CD4-positive, alpha-beta T cell treated with Interleukin-15 for 4 hours (primary cell): ENCODE measurements at places on chromosomes 1 and 21.
A peak's percentile ranks its signal among the peaks of the same experiment; 100 is the strongest.

GRCh38 chr1:231625975-231626534 lies 535 bp upstream of the DISC1 start:
- DNase-seq, result no peak

DNA sequence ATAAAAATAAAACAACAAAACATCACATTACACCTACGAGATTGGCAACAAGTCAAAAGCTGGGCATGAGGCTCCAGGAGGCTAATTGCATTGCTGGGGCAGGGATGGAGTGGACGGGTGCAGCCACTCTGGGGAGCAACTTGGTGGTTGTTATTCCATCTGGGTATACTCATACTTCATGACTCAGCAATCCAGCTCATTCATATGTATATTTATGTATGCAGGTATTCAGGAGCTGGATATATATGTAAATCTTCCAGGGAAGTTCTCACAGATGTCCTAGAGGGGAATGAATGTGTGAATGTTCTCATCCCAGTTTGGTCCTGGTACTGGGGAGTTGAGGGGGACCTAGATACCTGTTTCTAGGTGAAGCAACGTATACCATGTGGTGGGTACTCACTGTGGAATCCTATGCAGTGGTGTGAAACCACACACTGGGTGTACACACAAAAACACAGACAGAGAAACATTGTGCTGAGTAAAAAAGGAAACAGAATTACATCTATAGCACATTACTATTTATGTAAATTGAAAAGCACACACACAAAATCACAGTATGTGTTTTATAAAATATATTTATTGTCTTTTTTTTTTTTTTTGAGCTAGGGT lies 79.7 kb upstream of the RAB4A start:
- DNase-seq, result no peak

DNA sequence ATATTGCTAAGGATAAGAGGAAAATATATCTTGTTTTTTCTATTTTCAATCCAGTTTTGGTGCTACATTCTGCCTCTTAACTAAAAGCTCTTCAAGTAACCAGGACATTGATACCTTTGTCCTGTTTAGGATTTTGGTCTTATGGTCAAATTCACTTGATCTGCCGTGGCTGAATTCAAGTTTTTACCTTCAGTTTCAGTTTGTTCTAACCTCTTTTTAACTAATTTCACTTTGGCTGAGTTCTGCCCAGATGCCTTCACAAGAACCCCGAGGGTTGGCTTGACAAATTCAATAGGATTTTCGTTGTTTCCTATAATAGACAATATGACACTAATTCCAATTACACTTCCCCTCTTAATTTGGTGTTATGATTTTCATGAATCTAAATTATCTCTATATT lies 84.5 kb upstream of the C1orf21 start:
- no peak for DNase-seq

- DNase-seq, result no peak
Measured at GRCh38 chr1:29121516-29121935, 2.2 kb downstream of the TMEM200B start.

- DNase-seq, result no peak
Measured at GRCh38 chr1:153929981-153930948, 7.5 kb upstream of the GATAD2B start.

GRCh38 chr21:35390013-35390776 lies 341.1 kb upstream of the RUNX1 start:
- DNase-seq, result no peak

- DNase-seq, result no peak
Measured at GRCh38 chr1:162882248-162882674, 21.3 kb upstream of the CCDC190 start.

DNA sequence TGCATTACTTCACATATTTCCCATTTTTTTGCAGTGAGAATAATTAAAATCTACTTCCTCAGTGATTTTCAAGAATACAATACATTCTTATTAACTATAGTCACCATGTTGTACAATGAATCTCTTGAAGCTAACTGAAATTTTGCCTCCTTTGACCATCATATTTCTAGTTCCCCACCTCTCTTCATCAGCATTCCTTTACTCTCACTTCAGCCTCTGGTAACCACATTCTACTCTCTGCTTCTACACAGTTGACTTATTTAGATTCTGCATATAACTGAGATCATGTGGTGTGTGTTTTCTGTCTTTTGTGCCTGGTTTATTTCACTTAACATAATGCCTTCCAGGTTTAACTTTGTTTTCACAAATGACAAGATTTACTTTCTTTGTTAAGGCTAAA lies 304.4 kb upstream of the LYPLAL1 start:
- no peak for DNase-seq

GRCh38 chr1:89821322-89822108 lies 683 bp downstream of the LRRC8D start:
- DNase-seq, result peak; percentile 35

- peak; percentile 4 for DNase-seq
Measured at GRCh38 chr1:226185141-226186036, 1.2 kb downstream of the ACBD3 start.

DNA sequence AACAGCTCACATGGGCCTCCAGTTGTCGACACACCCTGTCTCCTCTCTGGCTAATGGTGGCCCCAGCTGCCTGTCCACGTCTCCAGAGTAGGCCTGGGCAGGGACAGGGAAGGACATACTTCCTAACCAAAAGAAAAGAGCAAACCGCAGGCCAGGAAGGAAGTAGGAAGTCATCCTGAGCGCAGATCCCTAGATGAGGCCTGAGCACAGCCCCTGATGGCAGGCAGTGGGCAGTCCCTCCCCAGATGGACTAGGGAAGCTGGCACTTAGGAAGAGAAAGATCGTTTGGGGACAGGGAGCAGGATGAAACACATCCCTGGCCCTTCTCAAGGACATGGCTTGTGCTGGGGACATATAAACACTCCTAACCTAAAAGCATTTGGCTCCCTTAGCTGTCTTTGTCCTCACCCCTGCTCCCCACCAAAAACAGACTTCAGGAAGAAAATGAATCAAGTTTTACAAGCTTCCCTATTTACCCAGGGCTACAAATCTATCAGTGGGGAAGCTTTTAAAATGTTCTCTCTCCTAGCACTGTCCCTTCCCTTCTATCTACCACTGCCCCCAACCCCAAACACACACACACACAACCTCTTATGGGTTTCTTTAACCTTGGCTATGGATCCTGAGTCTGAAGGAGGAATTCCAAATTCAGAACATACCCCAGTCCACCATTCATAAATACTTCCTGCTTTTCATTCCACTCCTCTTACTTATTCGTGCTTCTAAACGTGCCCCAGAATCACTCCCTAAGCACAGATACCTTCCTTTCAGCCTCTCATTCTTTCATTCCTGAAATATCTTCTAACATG lies 21.1 kb downstream of the SSBP3 start:
- no peak for DNase-seq

DNA sequence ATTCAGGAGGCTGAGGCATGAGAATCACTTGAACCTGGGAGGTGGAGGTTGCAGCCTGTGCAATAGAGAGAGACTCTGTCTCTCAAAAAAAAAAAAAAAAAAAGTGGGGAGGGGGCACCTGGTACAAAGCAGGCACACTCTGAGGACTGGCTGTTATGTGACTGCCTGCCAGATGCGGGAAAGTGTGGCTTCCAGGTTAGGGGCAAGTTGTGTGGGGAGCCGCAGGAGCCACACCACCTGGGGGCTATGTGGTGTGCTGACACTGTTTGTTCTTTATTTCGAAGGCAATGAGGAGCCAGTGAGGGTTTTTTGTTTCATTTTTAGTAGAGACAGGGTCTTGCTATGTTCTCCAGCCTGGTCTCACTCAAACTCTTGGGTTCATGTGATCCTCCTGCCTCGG lies 5.7 kb downstream of the THEMIS2 start:
- no peak for DNase-seq

- no peak for DNase-seq
Measured at GRCh38 chr1:225366552-225366951, 61.3 kb downstream of the LBR start.

GRCh38 chr1:213247038-213247437 lies 196.0 kb downstream of the RPS6KC1 start:
- DNase-seq, result no peak
